ENCODE measurements at places on chromosomes 3 and 15.

- no peak for DNase-seq
These were observed 29.8 kb downstream of the SPICE1 start for GRCh38 chr3:113485161-113485609.

- DNase-seq: no peak
These were observed 28.4 kb downstream of the IRAK2 start for GRCh38 chr3:10192953-10193691.

GRCh38 chr15:96849271-96849900 lies 518.9 kb downstream of the NR2F2 start:
- no peak for DNase-seq

DNA sequence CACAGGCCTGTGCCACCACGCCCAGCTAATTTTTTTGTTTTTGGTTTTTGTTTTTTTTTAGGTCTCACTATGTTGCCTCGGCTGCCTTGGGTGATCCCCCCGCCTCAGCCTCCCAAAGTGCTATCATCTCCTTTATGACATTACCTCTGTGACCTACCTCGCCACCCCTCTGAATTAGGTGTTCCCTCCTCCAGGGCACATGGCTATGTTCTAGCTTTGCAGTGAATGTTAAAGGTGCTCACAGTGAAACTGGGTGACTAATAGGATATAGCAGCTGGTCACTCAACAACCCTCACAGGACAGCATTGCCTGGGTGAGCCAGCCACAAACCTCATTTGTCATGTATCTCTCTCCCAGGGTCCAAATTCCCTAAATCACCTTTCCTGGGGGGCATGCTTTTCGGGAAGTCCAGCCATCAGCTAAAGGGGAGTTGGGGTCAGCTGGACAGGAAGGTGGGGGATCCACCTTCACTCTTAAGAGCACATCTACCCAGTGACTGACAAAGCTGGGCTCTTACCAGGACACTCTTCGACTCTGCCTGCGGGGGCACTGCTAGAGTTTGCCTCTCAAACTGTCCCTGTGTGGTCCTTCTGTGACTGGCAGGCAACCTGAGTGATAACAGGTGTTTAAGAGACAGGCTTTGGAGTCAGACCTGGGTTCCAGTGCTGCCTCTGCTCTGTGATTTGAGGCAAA lies 1.6 kb upstream of the TTLL3 start:
- peak; percentile 8 for DNase-seq

DNA sequence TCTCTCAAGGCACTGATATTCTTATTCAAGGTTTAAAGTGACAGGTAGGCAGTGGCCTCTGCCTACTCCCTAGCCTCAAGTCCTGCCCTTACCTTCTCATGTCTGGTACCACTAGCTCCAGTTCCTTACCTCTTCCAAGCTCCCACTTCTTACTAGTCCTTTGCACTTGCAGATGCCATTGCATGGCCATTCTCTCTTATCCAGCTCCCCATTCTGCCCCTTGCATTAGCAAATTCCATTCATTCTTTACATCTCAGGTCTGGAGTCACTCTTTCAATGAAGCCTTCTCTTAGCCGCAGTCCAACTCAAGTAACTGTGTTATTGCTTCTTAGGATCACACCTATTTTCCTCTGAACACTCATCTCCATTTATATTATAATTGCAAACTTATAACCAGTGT lies 807.1 kb downstream of the EDEM1 start:
- DNase-seq: no peak

DNA sequence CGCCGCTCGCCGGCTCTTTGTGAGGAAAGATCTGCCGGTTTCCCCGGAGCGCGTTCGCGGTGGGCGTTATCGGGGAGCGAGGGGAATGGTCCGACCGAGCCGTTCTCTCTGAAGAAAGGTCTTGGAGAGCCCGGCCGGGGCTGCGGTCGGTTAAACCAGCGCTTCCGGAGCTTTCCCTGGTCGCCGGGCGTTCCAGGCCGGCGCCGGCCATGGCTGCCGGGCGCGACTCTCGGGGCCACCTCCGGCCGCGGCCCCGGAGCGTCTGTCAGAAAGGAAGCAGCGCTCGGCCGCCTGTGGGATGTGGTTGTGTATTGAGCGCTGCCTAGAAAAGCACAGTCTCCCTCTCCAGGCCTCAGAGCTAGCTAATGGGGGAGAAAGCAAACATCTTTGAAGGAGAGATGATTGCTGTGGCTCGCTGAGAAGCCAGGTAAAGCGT lies 731 bp downstream of the FYTTD1 start:
- no peak for DNase-seq

- no peak for DNase-seq
These were observed 22.0 kb upstream of the ZCWPW2 start for GRCh38 chr3:28326458-28326926.

GRCh38 chr15:74817370-74817737 lies 4.7 kb downstream of the LMAN1L start:
- no peak for DNase-seq

GRCh38 chr3:173588556-173588955 lies 191.0 kb downstream of the NLGN1 start:
- no peak for DNase-seq

GRCh38 chr3:128997486-128998133 lies 3.5 kb upstream of the EFCC1 start:
- DNase-seq: no peak

- DNase-seq: peak; percentile 93
These were observed 507 bp upstream of the GOLIM4 start for GRCh38 chr3:168096210-168096652.

- no peak for DNase-seq
These were observed 90.5 kb downstream of the AQP9 start for GRCh38 chr15:58228718-58229117.

DNA sequence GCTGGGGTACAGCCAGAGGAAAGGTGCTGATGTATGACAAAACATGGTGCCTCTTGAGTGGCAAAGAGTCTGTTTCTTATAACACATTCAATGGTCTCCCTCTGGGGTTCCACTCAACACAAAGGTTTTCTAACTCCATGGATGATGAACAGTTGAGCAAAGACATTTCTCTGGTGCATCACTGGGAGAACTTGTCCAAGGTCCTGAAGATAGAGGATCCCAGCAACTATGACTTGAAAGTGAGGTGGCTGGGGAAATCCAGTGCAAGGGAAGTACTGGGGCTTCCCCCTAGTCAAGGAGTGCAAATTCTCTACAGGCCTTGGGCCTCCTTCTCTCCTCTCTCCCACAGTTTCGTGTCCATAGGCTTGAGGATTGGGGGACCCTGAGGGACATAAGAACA lies 431.1 kb downstream of the WDR72 start:
- DNase-seq: no peak

DNA sequence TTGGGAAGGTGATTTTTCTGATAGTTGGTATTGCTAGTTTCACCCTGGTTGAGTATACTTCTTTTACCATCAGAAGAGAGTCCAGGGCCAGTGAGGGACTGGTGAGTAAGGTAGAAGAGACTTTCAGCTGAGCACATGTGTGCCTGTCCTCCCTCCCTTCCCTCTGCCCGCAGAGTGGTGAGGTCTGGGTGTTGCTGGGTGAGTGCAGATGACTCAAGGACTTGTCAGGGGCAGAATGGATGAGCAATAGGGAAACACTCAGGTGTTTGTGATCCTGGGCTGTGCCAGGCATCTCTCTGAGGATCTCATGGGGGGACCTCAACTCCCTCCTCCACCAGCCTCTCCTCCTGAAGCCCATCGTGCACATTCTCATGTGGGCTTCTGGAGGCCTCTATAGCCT lies 76.0 kb upstream of the GSK3B start:
- DNase-seq: no peak

- DNase-seq: peak; percentile 47
These were observed 13.7 kb upstream of the TLE3 start for GRCh38 chr15:70111203-70112073.

- no peak for DNase-seq
These were observed 888.3 kb upstream of the NR2F2 start for GRCh38 chr15:95442107-95442719.

DNA sequence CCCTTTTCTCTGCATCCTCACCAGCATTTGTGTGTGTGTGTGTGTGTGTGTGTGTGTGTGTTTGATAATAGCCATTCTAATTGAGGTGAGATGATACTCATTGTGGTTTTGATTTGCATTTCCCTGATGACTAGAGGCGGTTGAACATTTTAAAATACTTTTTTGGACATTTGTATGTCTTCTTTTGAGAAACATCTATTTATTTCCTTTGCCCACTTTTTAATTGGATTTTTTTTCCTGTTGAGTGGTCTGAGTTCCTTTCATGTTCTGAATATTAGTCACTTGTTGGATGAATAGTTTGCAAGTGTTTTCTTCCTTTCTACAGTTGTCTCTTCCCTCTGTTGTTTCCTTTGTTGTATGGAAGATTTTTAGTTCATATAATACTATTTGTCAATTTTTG lies 54.3 kb upstream of the THSD4 start:
- DNase-seq: no peak

DNA sequence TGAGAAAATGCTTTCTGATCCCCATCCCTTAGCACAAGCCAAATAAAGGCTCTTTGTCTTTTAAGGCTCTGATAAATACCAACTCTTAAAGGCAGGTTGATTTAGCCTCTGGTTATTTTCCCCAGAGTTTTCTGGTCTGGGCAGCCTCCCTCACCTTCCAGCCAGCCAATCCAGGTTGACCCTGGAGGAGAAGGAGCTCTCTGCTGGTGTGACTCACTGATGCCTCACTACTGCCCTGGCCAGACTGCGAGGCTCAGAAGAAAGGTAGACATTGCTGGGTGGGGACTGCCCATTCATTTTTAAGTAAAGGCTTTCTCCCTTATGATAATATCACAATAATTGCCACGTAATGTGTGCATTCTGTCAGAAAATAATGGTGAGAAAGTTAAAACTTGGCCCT lies 37.1 kb downstream of the SLCO3A1 start:
- no peak for DNase-seq

DNA sequence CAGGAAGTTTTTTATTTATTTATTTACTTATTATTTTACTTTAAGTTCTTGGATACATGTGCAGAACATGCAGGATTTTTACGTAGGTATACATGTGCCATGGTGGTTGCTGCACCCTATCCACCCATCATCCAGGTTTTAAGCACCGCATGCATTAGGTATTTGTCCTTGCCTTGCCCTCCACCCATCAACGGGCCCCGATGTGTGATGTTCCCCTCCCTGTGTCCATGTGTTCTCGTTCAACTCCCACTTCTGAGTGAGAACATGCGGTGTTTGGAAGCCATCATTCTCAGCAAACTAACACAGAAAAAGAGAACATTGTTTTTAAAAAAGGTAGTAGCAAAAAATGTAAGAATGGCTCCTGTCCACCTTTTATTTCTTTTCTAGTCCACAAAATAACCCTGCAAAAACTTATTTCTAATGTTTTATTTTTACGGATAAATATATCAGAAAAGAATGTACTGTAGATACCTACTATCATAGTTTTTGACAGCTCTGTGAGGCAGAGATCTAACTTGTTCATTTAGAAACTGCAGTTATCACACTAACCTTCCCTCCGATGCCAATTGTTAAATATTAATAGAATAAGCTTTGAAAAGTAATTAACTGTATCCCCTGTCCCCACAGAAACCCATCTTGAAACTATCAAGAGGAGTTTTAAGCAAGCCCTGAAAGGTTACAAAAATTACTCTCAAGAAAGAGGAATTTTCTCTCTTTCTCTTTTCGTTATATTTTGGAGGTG lies 189.2 kb downstream of the LPP start:
- no peak for DNase-seq

DNA sequence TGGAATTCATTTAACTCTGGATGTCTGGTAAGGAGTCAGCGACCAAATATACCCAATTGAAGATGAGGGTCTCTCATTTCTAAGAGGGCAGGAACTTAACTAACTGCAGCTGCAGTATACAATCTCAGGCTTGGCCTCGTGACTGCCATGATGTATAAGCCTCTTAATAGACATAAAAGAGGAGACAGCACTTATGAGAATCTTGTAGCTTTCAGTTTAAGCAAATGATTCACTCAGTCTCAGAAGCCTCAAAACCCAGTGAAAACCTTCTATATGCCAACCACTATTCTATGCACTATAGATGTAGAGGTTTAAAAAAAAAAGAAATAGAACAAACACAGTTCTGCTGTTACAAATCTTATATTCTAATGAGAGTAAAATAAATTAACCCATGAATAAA lies 513.9 kb downstream of the TBL1XR1 start:
- DNase-seq: no peak

DNA sequence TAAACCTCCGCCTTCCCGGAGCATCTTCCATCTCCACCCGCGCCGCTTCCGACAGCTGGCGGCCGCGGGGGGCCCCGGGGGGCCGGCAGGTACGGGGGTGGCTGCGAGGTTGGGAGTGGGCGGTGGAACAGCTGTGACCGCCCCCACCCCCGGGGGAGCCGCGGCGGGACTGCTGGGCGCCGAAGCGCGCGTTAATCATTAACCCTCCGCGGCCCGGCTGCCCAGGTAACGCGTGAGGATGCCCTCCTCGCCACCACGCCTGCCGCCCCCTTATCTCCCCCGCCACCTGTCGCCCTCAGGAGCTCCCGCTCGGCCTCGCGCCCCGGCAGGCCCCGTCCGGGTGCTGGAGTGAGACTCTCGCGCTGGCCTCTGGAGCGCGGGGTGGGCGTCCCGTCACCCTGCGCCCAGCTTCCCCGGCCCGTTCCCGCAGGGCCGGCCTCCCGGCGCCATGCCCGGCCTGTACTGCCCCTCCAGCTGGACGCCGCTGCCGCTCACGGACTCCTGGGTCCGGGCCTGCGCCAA lies 757 bp downstream of the VWA5B2 start:
- no peak for DNase-seq

GRCh38 chr3:190863119-190863465 lies 598 bp upstream of the GMNC start:
- no peak for DNase-seq

- DNase-seq: no peak
These were observed 104.4 kb upstream of the GOLGA6L6 start for GRCh38 chr15:20645956-20646355.

GRCh38 chr15:58427987-58428386 lies 3.8 kb upstream of the LIPC start:
- DNase-seq: no peak

DNA sequence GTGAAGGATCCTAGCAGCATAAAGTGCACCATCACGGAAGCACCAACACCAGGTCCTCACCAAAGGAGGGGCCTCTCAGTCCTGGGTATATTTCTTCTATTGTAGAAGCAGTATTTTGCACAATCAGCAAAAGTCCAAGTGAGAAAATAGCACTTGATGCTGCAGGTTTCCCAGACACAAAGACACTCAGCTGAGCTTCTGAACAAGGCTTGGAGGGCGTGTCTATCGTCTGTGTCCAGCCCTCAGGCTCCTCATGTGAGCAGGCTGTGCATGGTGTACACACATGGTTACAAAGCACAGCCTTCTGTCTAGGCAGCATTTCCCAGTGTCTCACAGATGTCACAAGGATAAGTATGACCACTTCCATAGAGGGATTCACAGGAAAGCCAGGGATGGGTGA lies 98.3 kb upstream of the SPATA12 start:
- no peak for DNase-seq
